HTR-8/SVneo (cell line): ENCODE measurements at places on chromosomes 4 and X.

DNA sequence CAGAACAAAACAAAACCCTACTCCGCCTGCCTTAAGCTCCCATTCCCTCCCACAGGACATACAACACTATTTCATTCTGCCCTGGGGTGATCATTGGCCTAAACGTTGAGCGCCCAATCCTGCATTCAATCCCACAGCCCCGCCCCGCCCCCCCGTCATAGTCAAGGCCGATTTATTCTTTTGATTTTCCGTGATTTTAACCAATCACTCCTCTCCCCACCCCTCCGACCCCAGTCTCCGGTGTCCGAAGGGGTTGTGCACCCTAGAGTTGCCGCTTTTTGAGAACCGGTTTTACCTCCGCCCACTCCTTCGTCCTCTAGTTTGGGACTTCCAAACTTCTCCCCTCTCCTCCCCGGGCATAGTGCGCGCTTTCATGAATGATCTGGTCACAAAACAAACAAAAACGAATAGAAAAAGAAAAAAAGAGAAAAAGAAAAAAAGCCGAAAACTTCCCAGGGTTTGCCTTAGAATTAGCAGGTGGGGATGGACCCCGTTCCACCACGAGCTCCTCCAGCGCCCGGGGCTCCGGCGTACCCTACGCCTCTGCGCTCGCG, 446 bp upstream of the UBE2A start:
- peak; percentile 21 for DNase-seq

GRCh38 chr4:99252746-99253145, 33.7 kb upstream of the ADH6 start:
- no peak for DNase-seq

- no peak for DNase-seq
These were observed 123.2 kb downstream of the PABPC4L start for GRCh38 chr4:134078230-134078914.

- DNase-seq = no peak
These were observed 92.3 kb upstream of the SLC7A11 start for GRCh38 chr4:138334346-138335016.

GRCh38 chrX:47623540-47624027, 3.9 kb upstream of the SYN1 start:
- DNase-seq = peak; percentile 78

- DNase-seq = no peak
These were observed 325.9 kb downstream of the NR3C2 start for GRCh38 chr4:148116264-148116663.
